ENCODE measurements at places on chromosomes 11 and 22.
A peak's percentile ranks its signal among the peaks of the same experiment; 100 is the strongest.

- no peaks in the 10 kb centered on the region for H3K27me3 ChIP-seq
- peaks cover 26% of the 10 kb centered on the region for H3K4me1 ChIP-seq
- DNase-seq = no peak
Measured at GRCh38 chr11:11995601-11996000, 12.8 kb downstream of the DKK3 start.

GRCh38 chr22:22909605-22910271, 22.1 kb downstream of the IGLL5 start:
- no peak overlapping the region for H3K27ac ChIP-seq
- H3K36me3 ChIP-seq = no peaks in the 10 kb centered on the region
- no peak overlapping the region for H3K4me3 ChIP-seq
- DNase-seq = no peak
- no peaks in the 10 kb centered on the region for H3K27me3 ChIP-seq
- H3K4me1 ChIP-seq = no peaks in the 10 kb centered on the region

- no peak overlapping the region for H3K27ac ChIP-seq
- H3K27me3 ChIP-seq = no peaks in the 10 kb centered on the region
- no peak for DNase-seq
- H3K4me1 ChIP-seq = peaks cover 30% of the 10 kb centered on the region
Measured at GRCh38 chr22:45335021-45335818, 25.5 kb downstream of the FAM118A start.

- peak; percentile 92 for DNase-seq
- no peak overlapping the region for H3K27ac ChIP-seq
- H3K36me3 ChIP-seq = peaks cover 62% of the 10 kb centered on the region
- no peak overlapping the region for H3K4me3 ChIP-seq
Measured at GRCh38 chr11:46889689-46890475, 28.5 kb downstream of the LRP4 start.

- no peak overlapping the region for H3K27ac ChIP-seq
- peaks cover 25% of the 10 kb centered on the region for H3K4me1 ChIP-seq
- peaks cover 31% of the 10 kb centered on the region for H3K36me3 ChIP-seq
- no peak overlapping the region for H3K4me3 ChIP-seq
- no peak for DNase-seq
- peaks cover 14% of the 10 kb centered on the region for H3K27me3 ChIP-seq
Measured at GRCh38 chr22:44707752-44708151, 5.7 kb downstream of the PRR5 start.

DNA sequence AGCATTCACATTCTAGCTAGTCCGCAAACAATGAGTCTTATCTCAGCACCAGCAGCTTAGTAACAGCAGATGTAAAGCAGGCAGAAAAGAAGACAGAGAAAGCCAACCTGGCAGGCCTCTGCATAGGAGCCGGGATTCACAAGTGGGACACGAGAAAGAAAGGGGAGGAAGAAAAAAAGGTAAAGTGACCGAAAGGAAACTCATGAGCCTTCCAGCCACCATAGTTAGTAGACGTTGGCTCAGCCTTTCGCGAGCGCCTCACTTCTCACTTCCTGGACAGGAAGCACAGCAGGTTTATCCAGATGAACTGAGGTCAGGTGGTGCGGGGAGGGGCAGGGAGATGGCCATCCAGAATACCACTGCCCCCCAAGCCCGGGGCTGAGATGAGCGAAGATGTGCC, 19.7 kb upstream of the KAT5 start:
- peaks cover 7% of the 10 kb centered on the region for H3K4me1 ChIP-seq
- H3K36me3 ChIP-seq = no peaks in the 10 kb centered on the region
- no peak for DNase-seq
- no peak overlapping the region for H3K27ac ChIP-seq
- H3K27me3 ChIP-seq = no peaks in the 10 kb centered on the region

GRCh38 chr11:10076458-10077141, 217.4 kb downstream of the SBF2 start:
- no peaks in the 10 kb centered on the region for H3K27me3 ChIP-seq
- no peak overlapping the region for H3K27ac ChIP-seq
- no peaks in the 10 kb centered on the region for H3K4me1 ChIP-seq
- no peak overlapping the region for H3K4me3 ChIP-seq
- DNase-seq = no peak

All from spinal cord (tissue), 10 donors.